ENCODE measurements at places on chromosomes 16 and 17.
A peak's percentile ranks its signal among the peaks of the same experiment; 100 is the strongest.

DNA sequence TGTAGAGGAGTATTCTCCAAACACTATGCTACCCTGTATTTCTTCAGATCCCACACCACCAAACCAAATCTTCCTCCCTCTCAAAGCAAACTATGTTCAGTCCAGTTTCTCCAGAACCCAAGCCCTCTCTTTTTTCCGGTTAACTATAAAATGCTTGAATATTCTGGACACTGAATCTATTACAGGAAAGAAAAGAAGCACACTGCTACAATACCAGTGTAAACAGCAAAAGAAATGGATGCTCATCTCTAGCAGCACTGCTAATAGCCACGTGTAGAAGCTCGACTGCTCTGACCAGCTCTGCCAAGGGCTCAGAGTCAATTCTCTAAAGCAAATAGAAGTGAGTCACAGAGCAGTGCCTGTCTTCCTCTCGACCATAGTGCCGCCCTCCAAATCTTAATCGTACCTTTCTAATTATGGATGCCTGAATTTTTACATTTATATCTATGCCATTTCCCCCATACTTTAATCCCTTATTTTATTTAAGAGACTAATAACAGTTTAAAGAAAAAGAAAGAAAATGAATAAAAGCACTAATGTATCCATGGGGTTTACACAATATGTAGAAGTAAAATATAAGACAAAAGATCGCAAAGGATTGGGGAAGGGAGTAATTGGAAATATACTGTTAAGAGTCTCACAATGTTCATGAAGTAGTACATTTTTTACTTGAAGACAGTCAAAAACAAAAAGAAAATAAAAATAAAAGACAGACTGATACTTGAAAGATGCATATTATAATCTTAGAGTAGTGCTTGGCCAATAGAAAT lies 154.5 kb downstream of the PARN start:
- no peak for DNase-seq

- no peak for DNase-seq
Measured at GRCh38 chr17:50150354-50151040, at the start of gene PPP1R9B. Gene PPP1R9B (minus strand): TSS chr17:50150677. CDS start chr17:50150513, 164 bp downstream.

- DNase-seq: no peak
Measured at GRCh38 chr17:78558989-78559388, 18.2 kb downstream of the DNAH17 start.

- peak; percentile 82 for DNase-seq
Measured at GRCh38 chr17:76997981-76998531, 129.9 kb downstream of the MGAT5B start.

- DNase-seq: no peak
Measured at GRCh38 chr17:13989138-13989537, 80.2 kb upstream of the COX10 start.

DNA sequence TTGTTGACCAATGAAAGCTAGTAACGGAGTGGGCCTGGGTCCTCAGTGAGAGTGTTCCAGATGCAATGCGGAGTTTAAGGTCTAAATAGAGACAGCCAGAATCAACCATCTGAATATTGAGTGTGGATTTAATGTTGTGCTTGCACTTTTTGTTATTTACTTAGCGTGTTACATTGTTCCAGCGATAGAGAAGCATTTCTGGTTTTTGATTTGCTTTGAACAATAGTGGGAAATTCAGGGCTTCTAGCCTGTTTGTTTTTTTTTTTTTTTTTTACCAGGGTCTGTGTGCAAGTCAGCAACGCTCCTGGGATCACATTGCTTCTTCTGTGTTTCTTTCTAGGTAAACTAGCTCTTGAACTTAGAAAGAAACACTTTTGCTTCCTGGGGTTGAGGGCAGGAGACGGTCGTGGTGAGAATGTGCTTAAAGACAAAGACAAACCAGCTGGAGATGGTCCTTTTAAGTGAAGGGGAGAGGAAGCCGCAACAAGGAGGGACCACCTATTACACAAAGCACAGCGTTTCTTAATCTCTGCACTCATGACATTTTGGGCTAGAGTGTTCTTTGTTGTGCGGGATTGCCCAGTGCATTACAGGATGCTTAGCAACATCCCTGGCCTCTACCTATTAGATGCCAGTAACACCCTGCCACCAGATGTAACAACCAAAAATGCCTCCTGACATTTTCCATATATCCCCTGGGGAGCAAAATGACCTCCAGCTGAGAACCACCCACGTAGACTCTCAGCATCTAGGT lies 119.2 kb downstream of the MAP2K6 start:
- no peak for DNase-seq
